ENCODE measurements at places on chromosomes 12 and 14.

GRCh38 chr14:33524244-33524643, 426.6 kb downstream of the EGLN3 start:
- no peak for DNase-seq

- DNase-seq = peak; percentile 32
Observed at GRCh38 chr14:34874386-34875030, 652 bp downstream of the BAZ1A start.

- peak; percentile 29 for DNase-seq
Observed at GRCh38 chr14:22095860-22096513, 422.4 kb upstream of the OR4E1 start.

DNA sequence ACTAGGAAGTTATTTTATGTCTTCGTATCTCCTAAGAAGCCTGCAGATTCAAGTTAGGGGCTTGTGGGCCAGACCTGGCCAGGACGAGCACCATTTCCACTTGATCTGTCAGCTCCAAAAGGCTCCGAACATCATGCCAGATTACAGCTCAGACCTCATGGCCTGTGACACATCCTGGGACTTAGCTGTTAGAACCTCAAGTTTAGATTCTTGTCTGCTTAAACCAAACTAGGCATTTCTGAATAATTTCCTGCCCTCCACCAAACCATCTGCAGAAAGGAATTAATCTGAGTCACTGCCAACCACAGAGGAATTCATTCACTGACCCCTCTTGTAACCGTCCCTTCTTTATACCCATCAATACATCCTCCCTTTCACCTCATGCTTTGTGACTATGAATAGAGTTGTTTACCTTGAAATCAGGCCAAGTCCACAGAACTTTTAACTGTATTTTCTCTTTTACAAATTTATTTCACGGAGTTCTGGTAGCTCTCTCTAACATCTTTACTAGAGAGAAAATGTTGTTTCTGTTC, 120.3 kb downstream of the FBXL14 start:
- no peak for DNase-seq

DNA sequence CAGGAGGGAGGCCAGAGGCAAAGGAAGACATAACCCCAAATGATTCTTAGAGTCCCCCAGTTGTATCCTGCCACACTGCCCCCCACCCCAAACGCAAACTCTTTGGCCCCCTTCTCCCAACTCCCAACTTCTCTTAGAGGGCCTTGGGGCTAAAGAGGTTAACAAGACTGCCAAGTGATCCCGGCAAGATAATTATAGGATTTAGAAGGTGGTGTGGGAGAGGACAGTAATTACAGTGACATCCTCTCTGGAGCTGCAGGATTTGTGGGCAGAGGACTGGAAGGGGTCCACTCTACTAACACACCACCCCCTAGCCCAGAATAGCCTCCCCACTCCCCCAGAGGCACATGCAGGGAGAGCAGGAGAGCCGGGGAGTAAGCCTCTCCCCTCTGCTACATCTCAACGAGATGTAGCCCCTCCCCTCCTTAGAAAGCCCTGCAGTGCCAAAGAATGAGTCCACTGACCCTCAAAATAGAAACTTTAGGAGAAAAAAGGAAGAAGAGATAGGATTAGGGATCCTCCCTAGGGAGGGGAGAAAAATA, 5.3 kb upstream of the GDF11 start:
- DNase-seq = no peak

DNA sequence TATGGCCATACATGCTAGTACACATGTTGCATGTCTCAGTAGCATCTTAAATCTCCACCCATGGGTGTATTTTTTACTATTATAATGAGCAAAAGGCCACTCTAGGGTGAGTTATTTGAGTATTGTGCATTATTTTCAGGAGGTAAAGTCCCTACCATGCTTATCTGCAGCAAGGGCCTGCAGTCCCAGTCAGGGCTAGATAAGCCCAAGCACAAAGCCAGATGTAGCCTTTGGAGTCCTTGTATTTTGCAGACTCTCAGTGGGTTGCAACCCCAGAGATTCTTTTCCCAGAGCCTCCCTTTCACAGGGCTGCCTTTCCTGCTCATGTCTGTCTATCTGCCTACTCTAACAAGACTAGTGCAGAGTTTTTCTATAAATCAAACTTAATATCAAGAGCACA, 295.3 kb downstream of the IPO8 start:
- DNase-seq = no peak

DNA sequence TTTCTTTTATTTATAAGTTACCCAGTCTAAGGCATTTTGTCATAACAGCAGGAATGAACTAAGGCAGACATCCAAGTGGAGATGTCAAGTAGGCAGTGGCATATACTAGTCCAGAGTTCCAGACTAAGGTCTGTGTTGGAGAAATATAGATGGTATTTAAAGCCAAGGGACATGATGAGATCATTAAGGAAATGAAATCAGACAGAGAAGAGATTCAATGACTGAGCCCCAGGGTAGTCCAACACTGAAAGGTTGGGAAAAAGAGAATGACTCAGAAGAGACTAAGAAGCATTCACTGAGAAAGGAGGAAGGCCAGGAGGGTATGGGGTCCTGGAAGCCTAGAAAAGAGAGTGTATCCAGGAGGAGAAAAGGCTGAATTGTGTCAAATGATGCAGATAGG, 442.2 kb upstream of the CCDC196 start:
- no peak for DNase-seq

DNA sequence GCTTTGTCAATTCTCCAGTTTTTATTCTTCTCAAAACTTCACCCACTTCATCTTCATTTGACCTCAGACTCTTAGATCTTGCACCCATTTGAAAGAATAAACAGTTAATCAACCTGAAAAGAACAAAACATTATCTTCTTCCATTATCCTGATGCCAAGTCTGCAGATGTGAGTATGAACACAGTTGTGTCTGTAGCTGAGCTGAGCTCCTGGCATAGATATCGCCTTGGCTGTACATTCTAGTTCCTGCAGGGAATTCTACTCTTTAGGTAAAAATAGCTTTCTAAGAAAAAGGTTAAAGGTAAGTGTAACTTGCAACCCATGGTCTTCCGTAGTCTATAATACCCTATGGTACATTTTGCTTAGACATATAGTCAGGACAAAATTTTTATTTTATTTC, 169.7 kb downstream of the KCNA5 start:
- DNase-seq = no peak

GRCh38 chr12:131832321-131833231, 4.4 kb downstream of the MMP17 start:
- DNase-seq = no peak

GRCh38 chr12:43115441-43116160, 436.4 kb downstream of the ADAMTS20 start:
- DNase-seq = no peak

DNA sequence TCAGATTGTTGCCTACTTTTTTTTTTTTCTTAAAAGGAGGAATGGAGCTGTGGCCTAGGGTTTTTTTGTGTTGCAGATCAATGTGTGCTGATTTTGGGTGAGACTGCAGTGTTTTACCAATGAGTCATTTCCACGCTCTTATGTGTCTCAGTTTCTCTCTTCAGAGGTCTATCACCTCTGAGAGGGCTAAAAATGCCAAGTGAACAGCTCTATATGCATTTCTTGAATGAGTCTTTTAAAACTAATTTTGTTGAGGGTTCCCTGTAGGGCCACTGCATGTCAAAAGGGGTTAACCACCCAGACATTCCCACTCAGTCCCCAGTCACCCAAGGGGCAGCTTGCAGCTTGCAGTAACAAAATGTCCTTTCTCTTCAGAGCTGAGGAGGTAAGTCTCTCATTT, 24.3 kb upstream of the GLIPR1L2 start:
- DNase-seq = no peak

GRCh38 chr12:56104815-56105608, 653 bp downstream of the PA2G4 start:
- DNase-seq = no peak

GRCh38 chr14:92792885-92793284, 1.2 kb upstream of the GOLGA5 start:
- DNase-seq = peak; percentile 4

- DNase-seq = no peak
Observed at GRCh38 chr14:47674148-47674542, 1.3 kb downstream of the MDGA2 start.

GRCh38 chr12:115541891-115542421, 735.5 kb downstream of the MED13L start:
- no peak for DNase-seq

- DNase-seq = no peak
Observed at GRCh38 chr12:27913999-27914614, 58.4 kb downstream of the PTHLH start.

DNA sequence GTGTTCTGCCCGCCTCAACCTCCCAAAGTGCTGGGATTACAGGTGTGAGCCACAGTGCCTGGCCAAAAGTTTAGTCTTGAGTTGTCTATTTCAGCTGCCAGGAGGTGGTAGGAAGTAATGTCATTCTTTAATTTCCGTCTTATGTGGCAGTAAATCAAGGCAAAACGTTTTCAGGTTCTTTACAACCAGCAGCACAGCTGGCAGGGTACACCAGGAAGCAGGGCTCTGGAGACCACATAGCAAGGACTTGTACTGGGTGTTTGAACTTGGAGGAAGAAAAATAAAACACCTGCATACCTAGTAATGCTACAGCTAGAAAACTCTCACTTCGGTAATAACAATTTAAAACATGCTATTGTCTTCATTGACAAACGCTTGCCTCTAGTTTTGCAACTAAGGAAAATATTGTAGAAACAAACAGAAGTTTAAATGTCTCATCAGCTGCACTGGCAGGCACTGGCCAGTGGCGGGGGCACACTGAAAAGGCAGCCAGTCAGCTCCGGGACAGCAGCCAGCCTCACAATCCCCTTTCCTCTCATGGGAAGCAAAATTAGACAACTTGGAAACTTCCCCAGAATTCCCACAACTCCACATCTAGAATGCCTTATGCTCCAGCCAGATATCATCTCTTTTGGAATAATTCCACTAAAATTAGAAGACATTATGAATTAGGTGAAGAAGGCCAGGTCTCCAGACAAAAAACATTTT, 72.2 kb downstream of the CLIP1 start:
- peak; percentile 81 for DNase-seq

- no peak for DNase-seq
Observed at GRCh38 chr12:132475304-132476037, 14.5 kb upstream of the FBRSL1 start.

DNA sequence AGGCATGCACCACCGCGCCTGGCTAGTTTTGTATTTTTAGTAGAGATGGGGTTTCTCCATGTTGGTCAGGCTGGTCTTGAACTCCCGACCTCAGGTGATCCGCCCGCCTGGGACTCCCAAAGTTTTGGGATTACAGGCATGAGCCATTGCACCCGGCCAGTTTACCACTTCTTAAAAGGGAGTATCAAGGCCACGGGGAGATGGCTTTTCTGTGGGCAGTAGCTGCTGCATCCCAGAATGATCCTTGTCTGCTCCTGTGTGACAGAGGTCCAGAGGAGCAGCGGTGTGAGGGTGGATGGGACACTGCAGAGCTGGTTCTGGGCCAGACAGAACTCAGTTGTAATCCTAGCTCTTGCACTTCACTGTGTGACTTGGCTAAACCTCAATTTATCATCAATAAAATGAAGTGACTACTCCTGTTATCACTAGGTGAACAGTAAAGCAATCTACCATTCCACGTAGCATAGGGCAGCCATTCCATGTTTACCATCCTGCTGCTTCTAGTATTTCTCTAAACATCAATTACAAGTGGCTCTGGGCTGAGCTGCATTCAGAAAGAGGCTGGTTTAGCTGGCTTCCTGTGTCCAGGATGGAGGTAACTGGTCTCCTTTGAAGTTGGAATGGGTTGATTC, 3.0 kb upstream of the NPFF start:
- DNase-seq = no peak

GRCh38 chr12:13194401-13195110, 2.0 kb upstream of the EMP1 start:
- DNase-seq = peak; percentile 70

- peak; percentile 91 for DNase-seq
Observed at GRCh38 chr12:12788675-12789368, 3.4 kb downstream of the APOLD1 start.

- DNase-seq = peak; percentile 3
Observed at GRCh38 chr12:71069311-71069710, 88.5 kb downstream of the TSPAN8 start.

DNA sequence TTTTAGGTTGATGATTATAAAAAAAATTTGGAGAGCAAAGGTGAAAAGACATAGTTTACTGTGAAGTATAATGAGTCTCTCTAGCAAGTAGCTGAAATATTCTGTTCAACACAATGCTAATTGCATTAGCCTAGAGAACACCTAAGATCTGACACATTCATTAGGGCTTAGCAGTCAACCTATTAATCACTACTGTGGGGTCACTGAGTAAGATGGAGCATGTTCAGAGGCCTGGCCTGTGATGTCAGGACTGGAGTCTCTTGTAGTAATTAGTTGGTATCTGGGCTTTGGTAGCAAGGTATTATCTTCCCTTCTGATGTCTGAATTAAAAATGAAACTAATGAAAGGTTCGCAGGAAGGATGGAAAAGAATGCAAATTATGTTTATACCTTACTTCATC, 112.7 kb downstream of the SLC16A7 start:
- no peak for DNase-seq

- no peak for DNase-seq
Observed at GRCh38 chr14:70987041-70987440, 79.8 kb downstream of the PCNX1 start.

- no peak for DNase-seq
Observed at GRCh38 chr12:80702889-80703805, 4.3 kb upstream of the MYF6 start.

DNA sequence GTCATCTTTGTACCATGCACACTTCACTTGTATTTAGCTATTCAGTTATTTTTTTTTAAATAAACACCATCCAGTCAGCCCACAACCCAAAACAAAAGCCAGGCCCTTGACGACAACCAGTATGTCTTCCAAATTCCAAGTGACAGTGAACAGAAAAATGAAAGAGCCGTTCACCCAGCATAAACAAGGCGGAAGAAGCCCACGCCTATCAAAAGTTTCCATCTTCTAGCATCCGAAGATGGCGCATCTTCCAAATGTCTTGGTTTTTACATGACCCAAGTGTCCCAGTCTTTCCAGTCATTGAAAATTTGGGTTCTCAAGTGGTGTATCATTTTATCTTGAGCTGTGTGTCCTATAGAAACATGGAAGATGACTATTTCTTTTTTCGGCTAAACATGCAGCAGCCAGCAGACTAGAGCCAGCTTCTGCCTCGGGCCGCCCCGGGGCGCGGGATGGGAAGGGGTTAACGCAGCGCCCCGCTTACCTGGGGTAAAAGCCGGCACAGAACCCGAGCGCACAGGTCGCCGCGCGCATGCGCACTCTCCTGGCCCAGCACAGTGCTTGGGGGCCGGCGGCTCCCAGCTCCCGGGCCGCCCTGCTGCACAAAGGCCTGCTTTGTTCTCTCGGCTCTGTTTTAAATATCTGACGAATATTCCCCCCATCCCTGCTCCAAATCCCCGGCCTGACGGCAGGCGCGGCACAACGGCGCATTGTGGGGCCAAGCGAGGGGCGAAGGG, 164.8 kb downstream of the ZFP36L1 start:
- DNase-seq = no peak

Data from cerebellar cortex (tissue), 1 donor.